SIG-M5 (cell line): ENCODE measurements at places on chromosomes 7 and 10.

DNA sequence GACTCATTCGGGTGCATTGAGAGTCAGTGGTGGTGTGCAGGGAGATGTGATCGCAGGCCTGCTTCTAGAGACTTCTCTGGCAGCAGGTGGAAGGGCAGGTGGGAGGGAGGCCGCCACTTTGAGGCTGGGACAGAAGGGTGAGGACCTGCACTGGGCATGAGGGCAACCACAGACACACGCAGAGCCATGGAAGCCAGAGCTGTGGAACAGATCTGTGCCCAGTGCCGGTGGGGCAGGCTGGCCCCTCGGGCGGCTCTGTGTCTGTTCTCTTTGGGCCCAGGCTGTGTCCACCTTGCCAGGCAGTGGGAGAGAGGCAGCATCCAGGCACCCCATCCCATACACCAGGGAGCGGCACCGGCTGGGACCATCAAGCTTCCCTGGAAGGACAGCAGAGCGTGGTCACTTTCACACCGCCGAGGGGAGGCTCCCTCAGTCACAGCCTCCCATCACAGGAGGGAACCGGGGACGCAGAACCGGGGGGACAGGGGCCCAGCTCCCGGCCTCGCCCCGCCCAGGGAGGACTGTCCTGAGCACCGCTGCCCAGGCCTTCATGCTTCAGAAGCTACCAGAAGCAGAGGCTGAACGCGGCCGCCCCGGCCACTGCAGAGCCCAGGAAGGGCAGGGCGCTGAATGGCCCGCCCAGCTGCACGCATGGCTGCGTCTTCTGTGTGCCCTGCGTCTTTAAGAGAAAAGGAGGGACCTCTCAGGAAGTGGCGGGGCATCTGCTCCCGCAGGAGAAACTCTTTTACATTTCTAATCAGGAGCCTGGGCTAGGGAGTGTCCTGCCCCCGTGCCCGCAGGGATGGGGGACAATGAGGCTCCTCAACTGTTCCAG is 32.1 kb downstream of the EN2 start:
- no peak for DNase-seq

DNA sequence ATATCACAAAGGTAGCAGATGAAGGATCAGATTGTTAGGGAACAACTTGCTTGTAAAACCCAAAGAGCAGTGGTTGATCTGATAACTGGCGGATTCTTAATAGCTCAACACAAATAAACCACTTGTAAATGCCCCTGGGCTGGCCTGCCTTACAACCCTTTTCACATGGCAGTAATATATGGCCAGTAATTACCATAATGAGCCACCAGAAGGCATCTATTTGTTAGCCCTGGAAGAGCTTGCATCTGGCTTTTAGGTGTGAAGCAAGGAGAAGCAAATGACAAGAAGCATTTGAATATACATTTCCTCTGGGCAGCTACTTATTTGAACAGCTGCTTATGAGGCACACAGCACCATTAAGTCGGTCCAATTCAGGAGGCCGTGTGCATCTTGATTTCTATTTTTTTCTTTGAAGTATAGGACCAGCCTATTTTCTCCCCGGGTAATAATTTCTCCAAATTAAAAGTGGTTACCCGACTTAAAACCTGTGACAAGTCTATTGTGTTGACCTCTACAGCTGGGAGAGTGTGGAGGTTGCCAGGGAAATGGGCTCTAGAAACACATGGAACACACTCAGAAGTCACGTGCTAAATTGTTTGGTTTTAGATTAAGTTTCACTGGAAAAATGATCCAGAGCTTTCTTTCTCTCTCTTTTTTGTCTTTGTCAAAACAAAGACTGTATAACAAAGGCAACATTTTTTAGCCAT is 113.4 kb downstream of the SEM1 start:
- no peak for DNase-seq

- DNase-seq = no peak
These were observed 117.3 kb upstream of the CDK6 start for GRCh38 chr7:92953657-92954056.

DNA sequence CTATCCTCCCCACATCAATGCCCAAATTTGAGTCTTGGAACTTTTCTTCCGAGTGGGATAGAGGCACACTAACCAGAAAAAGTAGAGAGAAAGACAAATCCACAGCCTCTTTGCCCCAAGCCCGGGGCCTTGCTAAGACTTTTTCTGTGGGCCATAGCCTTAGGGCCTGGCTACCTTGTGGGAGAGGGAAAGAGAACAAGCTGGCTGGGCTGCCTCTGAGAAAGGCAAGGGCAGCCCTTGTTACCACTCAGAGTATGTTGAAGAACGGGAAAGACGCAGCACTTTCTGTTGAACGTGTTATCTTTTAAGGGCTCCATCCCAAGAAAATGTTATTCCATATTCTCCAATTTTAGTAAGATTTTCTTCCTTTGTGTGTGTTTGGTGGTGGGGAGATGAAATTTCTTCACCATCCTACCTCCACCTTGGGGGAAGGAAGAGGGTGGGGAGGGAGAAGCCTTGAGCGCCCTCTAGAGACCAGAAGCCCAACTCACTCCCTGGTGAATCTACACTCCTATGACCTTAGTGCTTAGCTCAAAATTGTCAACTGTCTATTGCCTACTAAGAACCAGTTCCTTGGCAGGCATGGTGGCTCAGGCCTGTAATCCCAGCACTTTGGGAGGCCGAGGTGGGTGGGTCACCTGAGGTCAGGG is 3.9 kb upstream of the NRF1 start:
- DNase-seq = no peak

- no peak for DNase-seq
These were observed 144.7 kb downstream of the PFKFB3 start for GRCh38 chr10:6347391-6347951.

DNA sequence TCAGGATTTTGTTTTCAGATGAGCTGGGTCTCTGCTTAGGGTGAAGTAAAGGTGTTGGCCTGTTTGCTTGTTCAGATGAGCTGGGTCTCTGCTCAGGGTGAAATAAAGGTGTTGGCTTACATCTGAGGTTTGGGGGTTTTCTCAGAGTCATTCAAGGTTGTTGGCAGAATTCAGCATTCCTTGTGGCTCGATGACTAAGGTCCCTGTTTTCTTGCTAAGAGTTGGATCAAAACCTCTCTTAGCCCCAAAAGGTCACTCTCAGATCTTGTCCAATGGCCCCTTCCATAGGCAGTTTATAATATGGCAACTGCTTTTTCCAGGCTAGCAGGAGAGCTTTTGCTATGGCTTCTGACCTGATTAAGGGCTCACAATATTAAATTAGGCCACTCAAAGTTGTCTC is 106.6 kb downstream of the ADAM22 start:
- DNase-seq = no peak

GRCh38 chr7:24885305-24885704 is 94.7 kb downstream of the OSBPL3 start:
- no peak for DNase-seq
